Eye (tissue), 1 donor: ENCODE measurements at places on chromosomes 1 and 21.
A peak's percentile ranks its signal among the peaks of the same experiment; 100 is the strongest.

GRCh38 chr1:35650416-35650815, 9.1 kb upstream of the PSMB2 start:
- DNase-seq = no peak

DNA sequence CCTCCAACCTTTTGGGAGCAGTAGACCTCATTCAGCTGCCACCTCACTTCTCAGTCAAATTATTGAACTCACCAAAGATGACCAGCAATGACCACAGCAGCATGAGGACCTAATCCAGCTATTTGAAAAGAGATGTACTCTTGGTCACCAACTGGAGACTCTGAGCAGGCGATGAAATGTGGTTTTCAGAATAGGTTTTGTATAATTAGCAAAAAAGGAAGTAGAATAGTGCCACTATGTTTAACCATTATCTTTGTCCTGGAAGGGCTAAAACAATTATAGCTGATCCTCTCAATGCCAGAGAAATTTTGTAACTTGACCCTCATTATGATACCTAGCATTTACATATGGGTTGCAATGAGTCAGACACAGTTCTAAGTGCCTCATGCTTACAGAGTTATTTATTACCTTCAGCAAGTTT, at the start of gene FCRL2:
Gene FCRL2, minus strand, starts transcription at position 162 of the 421 bp plus-strand sequence. Its CDS starts 59 bp downstream, at position 103.
- DNase-seq = no peak

GRCh38 chr1:180057883-180058396, 96.7 kb upstream of the QSOX1 start:
- DNase-seq = no peak

DNA sequence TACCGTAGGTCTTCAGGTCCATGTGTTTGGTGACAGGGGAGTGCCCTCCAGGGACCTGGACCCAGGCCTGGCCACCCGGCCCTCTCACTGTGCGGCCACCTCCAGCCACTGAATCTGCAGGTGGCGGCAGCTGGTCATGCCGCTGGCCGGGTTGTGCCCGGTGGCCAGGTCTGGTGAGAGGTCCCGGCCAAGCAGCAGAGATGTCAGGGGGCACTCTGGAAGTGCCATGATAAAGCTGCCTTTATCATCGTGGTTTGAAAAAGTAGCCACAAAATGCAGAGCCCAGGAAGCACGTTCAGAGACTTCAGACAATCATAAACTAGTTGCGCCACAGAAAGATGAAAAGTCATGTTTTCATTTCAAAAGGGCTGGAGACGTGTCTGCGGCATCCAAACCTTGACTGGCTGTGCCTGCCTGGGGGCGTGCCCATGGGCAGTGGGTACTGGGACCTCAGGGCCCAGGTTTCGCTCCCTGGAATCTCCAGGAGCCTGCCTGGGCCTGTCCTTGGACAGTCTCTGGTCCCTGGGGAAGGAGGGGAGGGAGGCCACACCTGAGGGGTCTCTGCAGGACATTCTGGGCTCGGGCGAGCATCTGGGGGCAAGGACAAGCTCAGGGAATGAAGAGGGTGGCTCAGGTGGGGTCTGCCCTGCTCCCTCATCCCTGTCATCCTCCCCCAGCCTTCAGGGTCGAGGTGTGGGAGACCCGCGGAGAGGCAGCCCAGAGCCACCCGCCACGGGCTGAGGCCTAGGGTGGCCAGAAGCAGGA, 44.9 kb downstream of the COL18A1 start:
- DNase-seq = no peak

DNA sequence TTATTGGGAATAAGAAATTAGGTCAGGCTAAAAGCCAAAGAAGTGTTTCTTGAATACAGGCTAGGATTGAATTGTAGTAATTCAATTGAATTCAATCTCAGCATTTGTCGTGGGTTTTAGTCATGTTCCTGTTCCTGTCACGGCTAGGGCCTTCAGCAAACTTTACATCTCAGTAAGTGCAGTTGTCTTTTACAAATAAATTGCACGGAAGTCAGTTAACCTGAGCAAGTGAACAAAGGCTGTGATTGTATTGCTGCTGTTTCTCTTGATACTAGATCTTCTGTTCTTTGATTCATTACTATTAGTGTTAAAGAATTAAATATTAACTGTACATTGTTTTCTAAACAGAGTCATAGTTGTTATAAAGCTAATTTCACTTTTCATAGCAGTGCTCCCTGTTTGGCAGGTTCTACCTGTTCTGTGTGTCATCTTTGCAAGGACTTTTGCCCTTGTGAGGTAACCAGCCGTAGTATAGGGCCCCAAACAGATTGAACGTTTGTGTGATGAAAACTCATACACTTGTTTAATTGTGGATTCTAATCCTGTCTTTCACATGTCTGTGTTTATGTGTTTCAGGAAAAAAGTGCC, 164.4 kb downstream of the EDEM3 start:
- DNase-seq = no peak

DNA sequence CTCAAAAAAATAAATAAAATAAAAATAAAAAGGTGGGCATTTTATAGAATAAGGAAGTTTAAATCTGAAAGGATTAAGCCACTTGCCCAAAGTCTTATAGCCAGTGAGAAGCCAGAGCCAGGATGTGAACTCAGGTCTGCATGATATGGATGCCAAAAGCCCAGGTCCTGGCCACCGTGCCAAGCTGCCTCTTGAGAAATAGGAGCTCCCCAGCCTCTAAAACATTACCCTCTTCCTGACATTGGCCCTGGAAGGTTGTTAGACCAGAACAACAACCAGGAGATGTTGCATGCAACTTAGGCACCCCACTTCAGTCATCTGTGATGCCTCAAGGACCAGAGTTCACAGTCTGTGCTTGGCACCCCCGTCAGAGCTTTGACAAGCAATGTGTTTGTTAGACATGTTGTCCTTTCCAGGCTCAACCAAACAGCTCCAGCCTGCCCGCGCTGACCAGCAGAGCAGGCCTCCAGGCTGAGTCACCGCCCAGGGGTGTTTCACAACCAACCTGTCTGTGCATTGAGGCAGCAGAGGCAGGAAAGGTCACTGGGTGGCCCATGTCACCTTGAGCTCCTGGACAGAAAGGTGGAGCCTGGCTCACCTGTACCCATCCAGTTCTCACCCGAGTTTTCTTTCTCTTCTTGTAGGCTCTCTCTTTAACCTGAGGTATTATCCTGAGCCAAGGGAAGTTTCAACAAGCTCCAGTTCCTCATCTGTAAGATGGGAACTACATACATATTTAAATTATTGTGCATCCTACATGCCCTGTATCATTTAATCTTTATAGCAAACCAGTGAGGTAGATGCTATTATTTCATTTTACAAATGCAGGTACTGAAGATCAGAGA, 14.9 kb upstream of the MED18 start:
- no peak for DNase-seq

DNA sequence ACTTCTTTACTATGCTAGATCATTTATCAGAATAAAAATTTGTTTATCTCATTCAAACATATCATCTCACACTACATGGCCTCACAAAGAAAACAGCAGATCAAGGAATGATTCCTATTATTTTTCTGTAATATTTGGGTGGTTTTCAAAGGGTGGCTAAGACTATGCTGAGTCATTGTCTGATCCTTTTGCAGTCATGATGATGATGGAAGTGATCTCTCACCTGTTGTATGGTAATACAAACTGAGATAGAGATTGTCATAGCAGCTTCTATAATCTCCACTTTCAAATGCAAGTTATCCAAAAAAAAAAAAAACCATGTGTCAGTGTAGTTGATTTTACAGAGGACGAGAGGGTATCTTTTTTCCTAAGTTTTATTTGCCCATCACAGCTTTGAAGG, 37.2 kb upstream of the GBP5 start:
- no peak for DNase-seq

DNA sequence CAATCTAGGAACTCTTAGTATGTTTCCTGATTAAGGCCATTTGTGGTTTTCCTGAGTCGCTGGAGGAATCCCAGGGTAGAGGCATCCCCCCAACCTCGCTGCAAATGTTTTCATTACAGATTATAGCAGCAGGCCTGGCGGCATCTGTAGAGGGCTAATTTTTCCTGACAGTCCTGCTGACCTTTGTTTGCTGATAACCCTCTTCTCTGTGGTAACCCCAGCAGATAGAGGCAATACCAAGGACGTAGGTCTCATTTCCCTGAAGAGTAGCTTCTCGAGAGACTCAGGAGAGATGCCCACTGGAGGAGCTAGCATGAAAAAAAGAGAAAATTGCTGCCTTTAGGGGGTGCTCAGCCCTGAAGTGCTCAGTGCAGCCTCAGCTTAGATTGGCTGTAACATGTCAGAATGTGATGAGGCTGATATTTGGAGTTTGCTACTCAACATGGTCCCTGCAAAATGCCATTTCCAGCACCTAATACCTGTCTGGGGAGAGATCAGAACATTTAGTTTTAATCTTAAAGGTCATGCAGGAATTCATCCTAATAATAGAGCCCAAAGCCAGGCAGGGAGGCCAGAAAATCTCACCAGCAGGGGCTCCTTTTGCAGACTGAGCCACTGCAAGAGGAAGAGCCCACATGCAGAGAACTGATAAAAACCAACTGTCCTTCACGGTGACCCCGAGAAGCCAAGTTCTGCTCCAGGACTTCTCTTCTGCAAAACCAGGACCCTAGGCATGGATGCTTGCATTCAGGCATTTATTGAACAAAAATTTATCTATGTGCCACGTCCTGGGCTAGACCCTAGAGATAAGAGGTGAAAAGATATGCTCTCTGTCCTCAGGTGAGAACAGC, 184.5 kb downstream of the KAZN start:
- DNase-seq = peak; percentile 54
